ENCODE measurements at places on chromosomes 6 and 20.
A peak's percentile ranks its signal among the peaks of the same experiment; 100 is the strongest.

DNA sequence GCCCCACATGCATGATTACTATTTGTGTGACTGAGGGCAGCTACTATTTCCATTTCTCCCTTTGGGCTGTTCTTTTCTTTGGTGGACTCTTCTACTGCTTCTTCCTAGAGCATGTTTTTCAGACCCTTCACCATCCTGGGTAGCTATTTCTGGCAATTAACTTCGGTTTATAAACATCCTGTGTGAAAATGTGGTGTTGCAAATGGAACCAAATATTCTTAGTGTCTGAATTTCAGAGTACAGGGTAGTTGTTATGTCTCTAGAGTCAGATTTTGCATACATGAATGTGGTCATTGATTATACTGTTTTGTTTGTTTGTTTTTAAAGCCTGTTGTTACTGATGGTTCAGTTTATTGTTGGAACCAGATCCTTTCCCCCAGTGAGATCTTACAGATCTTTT lies 49.7 kb downstream of the PROKR2 start:
- DNase-seq, result no peak

GRCh38 chr20:2093159-2093781 lies 8.4 kb upstream of the STK35 start:
- DNase-seq, result no peak

DNA sequence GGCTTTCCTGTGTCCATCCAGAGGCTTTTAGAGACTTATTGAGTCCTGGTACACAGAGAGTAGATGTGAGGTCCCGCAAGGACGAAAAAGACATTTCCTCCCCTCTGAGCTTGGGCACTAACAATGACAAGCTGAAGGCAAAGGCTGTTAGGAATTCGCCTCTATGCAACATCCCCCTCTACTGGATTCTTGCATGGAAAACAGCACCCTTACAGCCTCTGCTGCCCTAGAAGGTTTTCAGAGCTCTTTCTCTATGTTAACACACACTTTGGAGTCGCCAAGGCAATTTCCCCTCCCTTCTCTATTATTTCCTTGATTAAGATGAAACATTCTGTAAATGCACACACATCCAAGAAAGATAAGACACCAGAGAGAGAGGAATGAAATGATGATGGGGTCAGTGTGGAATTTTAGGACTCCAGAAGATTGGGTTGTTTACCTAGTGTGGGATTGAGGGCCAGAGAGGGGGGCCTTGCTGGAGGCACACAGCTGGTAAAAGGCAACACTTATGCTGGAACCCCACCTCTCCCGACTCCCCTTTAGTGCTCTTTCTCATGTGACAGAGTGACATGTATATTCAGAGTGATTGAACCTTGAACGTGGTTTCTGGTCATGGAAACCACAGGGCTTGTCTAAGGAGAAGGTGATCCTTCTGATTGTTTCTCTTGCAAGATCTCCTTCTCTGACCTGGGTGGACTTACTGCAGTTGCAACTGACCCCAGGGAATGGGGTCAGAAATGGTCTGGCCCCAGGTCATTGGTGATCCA lies 300.7 kb downstream of the CLIC5 start:
- DNase-seq, result peak; percentile 34

- DNase-seq, result no peak
These were observed 120.4 kb downstream of the CDH26 start for GRCh38 chr20:60078351-60079250.

All from stimulated activated CD4-positive, alpha-beta T cell treated with anti-CD3 and anti-CD28 coated beads, Interleukin-4, amount 100 ng/mL, for 4 hours (primary cell).